ENCODE measurements at places on chromosomes 6 and 20.

DNA sequence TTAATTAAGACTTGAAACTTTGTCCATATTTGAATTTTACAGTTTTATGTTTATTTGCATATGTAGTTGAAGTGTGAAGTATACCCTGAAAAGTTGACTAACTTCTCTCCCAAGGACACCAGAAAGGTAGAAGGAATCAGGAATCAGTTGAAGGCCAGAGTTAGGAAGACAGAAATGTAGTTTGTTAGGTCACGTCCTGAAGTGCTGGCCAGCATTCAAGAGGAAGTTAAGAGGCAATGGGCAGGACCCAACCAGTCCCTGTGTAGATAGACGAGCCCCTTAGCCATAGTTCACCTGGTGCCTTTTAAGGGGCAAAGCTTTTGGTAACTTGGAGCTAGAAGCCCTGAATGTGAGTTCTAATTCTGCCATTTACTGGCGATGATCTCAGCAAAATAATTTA lies 250.4 kb upstream of the KCNQ5 start:
- DNase-seq: no peak

GRCh38 chr6:18675881-18676280 lies 288.7 kb downstream of the RNF144B start:
- no peak for DNase-seq

GRCh38 chr20:49187330-49187850 lies 744 bp downstream of the STAU1 start:
- no peak for DNase-seq

DNA sequence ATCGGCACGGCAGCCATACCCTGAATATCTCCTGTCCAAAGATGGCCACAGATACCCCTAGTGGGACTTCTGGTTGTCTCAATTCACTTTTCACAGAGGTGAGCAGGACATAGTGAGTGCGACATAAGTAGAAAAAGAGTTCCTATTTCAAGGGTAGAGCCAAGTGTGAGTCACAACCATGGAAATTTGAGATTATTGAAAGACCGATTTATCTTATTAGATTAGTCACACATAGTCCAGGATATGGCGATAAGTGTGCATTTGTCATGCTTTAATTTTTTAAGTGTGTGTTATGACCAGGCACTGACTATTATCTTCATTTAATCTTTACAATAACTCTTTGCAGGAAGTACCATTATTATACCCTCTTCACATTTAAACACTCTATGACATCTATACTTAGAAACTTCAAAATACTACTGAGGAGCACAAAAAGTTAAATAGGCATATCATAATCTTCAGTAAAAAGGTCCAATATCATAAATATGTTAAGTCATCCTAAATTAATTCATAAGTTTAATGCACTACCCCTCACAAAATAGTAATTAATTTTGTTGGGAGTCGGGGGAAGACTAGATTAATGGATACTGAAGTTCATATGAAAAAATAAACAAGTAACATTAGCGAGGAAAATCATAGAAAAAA lies 13.4 kb upstream of the TNFAIP3 start:
- DNase-seq: no peak

- DNase-seq: no peak
These were observed 17.8 kb upstream of the BCKDHB start for GRCh38 chr6:80088637-80089036.

- DNase-seq: peak; percentile 53
These were observed 307 bp downstream of the RANBP9 start for GRCh38 chr6:13711324-13711732.

GRCh38 chr20:9496155-9496554 lies 18.2 kb upstream of the LAMP5 start:
- DNase-seq: no peak

DNA sequence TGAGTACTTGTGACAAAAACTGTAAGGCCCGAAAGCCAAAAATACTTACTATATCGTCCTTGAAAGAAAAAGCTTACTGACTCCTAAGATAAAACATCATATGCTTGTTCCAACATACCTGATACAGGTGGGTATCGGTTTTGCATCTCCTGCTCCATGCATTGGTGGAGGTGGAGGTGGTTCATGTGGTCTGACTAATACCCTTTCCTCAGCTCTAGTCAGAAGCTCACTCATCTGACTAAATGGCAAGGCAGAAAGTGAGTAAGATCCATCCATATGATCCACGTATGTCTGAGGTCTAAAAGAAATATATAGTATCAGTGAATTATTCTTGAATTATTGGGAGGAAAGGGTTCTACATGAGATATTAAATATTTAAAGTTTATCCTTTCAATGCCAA lies 76.2 kb downstream of the WASF1 start:
- no peak for DNase-seq

GRCh38 chr20:47379433-47380150 lies 23.1 kb upstream of the ZMYND8 start:
- DNase-seq: no peak

DNA sequence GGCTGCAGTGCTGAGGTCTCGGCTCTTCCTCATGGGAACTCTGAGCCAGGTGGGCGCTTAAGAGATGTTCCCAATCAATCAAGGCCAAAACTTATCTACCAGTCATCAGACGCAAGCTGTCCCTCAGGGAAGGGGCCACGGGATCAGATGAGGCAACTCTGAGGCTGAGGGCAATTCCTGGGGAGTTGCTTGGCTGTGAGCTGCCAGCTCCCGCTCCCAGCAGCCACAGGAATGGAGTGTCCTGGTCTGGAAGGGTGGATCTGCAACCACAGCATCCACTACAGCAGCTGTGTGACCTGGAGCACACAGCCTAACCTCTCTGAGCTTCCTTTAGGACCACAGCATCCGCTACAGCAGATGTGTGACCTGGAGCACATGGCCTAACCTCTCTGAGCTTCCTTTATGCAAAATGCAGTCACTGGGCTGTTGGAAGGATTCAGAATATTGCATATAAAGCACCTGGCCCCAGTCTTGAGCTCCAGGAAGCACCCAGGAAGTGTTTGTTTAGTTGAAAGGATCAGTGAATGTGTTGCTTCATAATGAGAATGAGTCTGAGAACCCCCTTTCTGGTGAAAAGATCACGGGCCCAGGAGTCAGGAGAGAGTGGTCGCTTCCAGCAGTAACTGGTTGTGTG lies 60.9 kb downstream of the TFAP2C start:
- DNase-seq: no peak

GRCh38 chr6:147549531-147549930 lies 41.0 kb downstream of the SAMD5 start:
- DNase-seq: no peak

DNA sequence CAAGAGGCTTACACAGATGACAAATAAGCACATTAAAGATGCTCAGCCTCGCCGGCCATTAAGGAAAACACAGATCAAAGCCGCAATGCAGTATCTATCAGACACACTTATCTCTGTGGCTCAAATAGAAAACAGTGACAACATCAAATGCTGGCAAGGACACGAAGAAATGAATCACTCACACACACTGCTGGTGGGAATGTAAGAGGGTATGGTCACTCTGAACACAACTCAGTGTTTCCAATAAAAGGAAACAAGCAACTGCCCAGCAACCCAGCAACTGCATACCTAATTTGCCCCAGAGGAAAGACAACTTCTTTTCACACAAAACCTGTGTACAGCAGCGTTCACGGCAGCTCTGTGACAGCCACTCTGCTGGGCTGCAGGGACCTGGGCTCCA lies 155.8 kb downstream of the WDR27 start:
- no peak for DNase-seq

GRCh38 chr6:132764370-132764769 lies 6.7 kb upstream of the VNN2 start:
- DNase-seq: no peak

DNA sequence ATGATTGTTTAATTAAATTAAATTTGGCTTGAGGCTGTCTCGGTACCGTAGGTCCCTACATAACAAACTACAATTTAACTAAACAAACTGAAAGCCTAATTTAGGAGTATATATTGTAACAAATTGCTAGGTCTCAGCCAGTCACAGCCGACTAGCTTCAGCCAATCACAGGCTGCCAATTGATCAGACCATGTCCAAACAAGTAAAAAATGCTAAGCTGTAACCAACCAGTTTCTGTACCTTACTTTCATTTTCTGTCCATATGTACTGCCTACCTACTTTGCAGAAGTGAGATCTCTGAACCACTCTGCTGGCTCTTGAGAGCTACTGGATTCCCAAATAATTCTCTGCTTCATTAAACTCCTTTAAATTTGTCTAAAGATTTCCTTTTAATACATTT lies 648.0 kb upstream of the GJE1 start:
- DNase-seq: peak; percentile 6

- DNase-seq: no peak
These were observed 29.8 kb downstream of the TPD52L1 start for GRCh38 chr6:125183391-125183790.

DNA sequence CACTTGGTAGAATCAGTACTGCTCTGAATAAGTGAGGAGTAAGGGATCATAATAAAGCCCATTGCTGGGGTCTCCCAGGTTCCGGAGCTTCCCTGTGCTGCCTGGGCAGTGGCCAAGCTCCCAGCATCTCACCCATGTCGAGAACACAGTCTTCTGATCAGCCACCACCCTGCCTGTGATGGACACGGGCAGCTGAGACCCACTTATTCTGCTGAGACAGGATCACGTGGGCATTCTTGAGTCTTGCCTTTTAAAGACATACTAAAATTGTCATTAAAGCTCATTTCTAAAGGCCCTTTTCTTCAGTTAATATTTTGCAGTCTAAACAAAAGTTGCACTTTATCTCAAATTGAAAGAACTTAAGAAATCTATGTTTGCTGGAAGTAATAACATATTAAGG lies 42.7 kb upstream of the SLC22A2 start:
- no peak for DNase-seq

- no peak for DNase-seq
These were observed 82.9 kb upstream of the ATXN1 start for GRCh38 chr6:16844183-16844582.

DNA sequence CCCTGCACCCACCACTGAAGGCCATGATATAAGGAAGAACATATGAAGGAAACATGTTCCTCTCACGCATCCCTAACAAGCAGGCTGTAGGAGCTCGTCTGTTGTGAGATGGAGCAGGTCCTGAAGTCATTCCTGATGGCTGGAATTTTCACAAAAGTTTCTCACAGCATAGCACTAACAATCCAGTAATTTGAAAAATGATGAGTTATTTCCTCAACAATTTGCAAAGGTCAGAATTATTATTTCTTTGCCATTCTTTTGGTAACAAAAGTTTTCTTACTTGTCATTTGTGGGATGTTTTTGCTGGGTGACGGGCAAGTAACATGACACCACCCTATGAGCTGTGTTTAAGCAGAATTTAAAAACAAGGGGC lies 27.6 kb upstream of the FRMD1 start:
- DNase-seq: no peak

- no peak for DNase-seq
These were observed 702.7 kb downstream of the MAFB start for GRCh38 chr20:39986173-39986904.

DNA sequence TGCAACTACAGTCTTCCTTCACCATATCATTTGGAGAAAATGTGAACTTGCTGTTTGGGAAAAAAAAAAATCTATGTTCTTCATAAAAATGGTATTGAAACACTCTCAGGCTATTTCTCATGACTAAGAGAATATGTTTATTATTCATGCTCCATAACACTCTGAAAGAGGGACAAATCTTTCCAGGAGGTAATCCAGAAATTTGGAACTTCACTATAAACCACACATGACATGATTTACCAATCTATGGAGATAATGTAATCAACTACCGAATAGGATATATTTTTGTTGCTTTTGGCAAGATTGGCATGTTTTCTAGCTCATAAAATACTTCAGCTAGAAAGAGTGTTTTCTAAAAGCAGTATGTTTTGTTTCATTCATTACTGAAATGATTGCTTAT lies 56.3 kb downstream of the THEMIS start:
- no peak for DNase-seq

GRCh38 chr6:131182991-131183425 lies 47.7 kb downstream of the AKAP7 start:
- DNase-seq: no peak

DNA sequence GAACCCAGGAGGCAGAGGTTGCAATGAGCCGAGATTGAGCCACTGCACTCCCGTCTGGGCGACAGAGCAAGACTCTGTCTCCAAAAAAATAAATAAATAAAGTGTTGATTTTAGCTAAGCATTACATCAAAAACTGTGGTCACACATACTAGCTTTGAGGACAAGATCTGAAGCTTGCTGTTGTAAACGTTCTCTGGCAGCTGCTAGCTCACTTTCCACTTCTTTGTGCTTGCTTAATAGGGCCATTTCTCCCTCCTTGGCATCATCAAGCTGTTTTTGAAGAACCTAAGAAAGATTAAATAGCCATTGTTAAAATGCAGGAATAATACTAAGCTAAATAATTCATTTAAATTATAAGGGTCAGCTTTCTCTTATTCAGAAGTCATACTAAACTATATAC lies 55.7 kb downstream of the FAM184A start:
- no peak for DNase-seq

DNA sequence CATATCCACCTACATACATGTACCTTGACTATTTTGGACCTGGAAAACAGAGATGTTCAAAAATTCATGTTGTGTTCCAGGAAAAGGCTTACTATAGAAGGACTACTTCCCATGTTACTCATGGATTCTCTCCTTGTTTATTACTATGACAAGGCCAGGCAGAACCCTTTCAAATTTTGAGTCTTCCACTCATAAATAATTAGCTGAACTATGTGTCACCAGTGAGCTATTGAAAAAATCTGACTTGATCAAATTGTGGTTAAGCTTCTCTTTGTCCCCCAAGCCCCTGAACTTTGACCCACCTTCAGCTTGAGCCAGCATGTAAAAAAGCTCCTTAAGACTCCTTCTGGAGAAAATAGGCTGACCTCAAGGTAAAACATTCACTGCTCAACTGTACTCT lies 1142.8 kb upstream of the EYS start:
- DNase-seq: no peak

Data from stimulated activated CD4-positive, alpha-beta T cell treated with anti-CD3 and anti-CD28 coated beads, TNF-alpha, amount 100 ng/mL, for 48 hours (primary cell).